ENCODE measurements at places on chromosomes 3 and 15.

DNA sequence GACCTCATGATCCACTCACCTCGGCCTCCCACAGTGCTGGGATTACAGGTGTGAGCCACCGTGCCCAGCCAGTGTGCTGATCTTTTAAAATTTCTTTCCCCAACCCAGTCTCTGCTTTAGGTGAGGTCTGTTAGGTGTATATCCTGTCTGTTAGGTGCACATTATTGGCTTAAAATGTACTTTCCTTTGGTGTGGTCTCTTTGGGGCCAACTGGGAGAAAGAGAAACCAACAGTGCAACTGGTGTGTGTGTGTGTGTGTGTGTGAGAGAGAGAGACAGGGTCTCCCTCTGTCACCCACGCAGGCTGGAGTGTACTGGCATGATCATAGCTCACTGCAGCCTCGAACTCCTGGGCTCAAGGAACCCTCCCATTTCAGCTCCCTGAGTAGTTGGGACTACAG lies 50.3 kb upstream of the GNB5 start:
- no peak for DNase-seq

DNA sequence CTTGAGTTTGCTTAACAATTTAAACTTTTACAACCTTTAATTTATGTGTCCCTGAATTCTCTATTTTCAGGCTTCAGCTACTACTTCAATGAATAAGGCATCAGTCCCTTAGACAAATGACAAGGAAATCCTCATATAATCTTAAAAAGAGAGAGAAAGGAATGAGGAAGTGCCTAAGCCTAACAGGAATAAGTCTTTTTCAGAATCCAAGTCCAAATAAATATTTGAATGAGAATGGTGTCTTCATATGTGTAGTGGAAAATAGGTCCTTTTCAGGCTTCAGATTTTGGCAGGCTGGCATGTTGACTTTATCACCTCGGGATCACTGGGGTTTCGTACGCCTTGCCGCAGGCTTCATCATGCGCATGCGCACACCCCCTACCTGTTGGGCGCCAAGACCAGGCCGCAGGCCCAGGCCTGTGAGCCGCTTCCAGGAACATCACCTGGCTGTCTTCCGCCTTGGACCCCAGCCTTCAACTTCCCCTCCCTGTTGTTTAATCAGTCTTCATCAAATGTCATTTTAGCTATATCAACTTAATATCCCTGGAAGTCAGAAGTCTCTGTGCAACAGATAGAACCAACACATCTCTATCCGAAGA lies 334.5 kb downstream of the SOX2 start:
- no peak for DNase-seq

GRCh38 chr3:180048103-180048502 lies 11.4 kb upstream of the PEX5L start:
- no peak for DNase-seq

- no peak for DNase-seq
Observed at GRCh38 chr15:48389691-48390143, 58.5 kb downstream of the DUT start.

- DNase-seq = no peak
Observed at GRCh38 chr3:16385151-16385550, 120.1 kb downstream of the OXNAD1 start.
